ENCODE measurements at places on chromosomes 13 and 19. TPM values are rescaled to one million over a fixed set of nuclear protein-coding genes. Genes with fewer than 3 reads are reported as not detected.

- DNase-seq, result no peak
Measured at GRCh38 chr19:1516395-1516753, 3.6 kb upstream of the ADAMTSL5 start.

GRCh38 chr13:68160466-68160865 lies 930.3 kb upstream of the PCDH9 start:
- DNase-seq, result no peak

DNA sequence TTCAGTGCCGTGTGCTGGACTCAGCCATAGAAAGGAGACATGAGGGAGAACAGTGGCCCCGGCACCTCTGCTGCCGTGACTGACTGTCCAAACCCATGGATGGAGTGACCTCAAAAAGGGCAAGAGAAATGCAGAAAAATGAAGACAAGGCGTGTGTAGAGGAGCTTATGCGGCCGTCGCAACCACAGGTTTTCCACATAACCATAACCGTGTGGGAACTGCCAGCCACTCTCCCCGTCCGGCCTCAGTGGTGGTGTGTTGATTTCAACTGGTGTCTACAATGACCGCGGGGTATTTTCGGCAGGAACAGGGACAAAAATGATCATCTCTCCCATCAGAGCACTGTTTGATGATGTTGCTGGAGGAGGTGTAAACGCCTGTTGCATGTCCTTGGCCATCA lies 42.9 kb upstream of the F7 start:
- no peak for DNase-seq

GRCh38 chr13:39446865-39447264 lies 156.1 kb downstream of the LHFPL6 start:
- no peak for DNase-seq

- no peak for DNase-seq
Measured at GRCh38 chr13:113252516-113253095, 43.2 kb downstream of the CUL4A start.

GRCh38 chr19:8054169-8054568 lies 1.6 kb downstream of the CCL25 start:
- peak; percentile 57 for DNase-seq

- no peak for DNase-seq
Measured at GRCh38 chr13:80529734-80530133, 188.8 kb upstream of the SPRY2 start.

- no peak for DNase-seq
Measured at GRCh38 chr19:31166206-31166605, 183.0 kb downstream of the TSHZ3 start.

GRCh38 chr13:51495316-51495715 lies 42.5 kb upstream of the INTS6 start:
- no peak for DNase-seq

DNA sequence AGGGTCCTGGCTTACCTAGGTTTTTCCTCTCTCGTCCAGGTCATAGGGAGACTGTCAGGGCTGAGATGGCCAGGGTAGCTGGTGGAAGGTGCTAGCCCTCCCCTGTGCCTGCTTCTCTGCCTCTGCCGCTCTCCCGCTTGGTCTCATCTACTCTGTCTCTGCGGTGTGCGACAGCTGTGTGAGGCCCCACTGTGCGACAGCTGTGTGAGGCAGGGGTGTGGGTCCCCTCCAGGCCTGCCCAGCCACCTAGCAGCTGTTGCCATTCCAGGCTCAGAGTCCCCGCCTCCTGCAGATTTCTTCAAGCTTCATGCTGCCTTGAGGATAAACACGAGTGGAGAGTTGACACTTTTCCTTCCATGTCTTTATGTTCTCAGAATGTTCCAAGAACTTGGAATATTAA lies 53.0 kb downstream of the ARHGEF7 start:
- no peak for DNase-seq

GRCh38 chr19:5058521-5059212 lies 89.8 kb downstream of the KDM4B start:
- DNase-seq, result no peak

DNA sequence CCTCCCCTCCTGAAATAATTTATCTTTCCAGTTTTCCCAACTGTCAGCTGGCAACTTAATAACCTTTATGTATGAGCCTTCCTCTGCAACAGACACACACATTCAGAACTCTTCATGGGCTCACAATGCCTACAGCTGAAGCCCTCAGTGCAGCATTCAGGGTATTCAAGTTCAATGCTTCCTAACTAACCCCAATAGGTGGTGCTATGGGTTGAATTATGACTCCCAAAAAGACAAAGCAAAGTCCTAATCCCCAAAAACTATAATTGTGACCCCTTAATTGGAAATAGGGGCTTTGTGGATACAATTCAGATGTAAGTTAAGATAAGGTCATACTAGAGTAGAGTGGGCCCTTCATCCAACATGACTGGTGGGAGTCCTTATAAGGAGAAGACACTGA lies 202.2 kb downstream of the SUCLA2 start:
- DNase-seq, result no peak

DNA sequence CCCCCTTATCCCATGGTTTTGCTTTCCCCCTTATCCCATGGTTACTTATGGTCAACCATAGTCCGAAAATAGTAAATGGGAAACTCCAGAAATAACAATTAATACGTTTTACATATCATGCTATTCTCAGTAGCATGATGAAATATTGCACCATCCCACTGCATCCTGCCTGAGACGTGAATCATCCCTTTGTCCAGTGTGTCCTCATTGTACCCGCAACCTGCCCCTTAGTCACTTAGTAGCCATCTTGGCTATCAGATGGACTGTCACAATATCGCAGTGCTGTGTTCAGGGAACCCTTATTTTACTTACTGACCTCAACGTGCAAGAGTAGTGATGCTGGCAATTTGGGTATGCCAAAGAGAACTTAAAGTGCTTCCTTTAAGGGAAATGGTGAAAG lies 10.5 kb upstream of the NBEA start:
- no peak for DNase-seq

GRCh38 chr13:113666329-113666670 lies 719 bp upstream of the GRK1 start:
- no peak for DNase-seq

GRCh38 chr19:48745208-48745995 lies 1.3 kb downstream of the IZUMO1 start:
- DNase-seq, result peak; percentile 70

GRCh38 chr19:39671739-39672363 lies 16.1 kb downstream of the LGALS16 start:
- DNase-seq, result no peak

GRCh38 chr19:3192228-3192635 lies 6.5 kb downstream of the NCLN start:
- DNase-seq, result no peak

DNA sequence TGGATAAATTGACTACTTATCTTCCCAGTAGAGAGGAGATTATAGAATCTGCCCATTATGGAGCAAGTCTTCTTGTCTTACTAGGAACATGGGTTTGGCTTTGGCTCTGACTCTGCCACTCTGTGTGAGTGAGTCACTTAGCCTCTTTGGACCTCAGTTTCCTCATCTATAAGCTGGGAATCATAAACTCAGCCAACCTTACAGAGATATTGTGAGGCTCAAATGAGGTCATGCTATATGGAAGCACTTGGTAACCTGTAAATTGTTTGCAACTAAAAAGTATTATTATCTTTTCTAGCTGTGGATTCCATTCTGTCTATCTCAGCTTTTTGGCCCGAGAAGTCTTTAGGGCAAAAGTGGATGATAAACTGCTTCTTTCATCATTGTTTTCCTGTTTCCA lies 186.8 kb upstream of the TSC22D1 start:
- DNase-seq, result no peak

- no peak for DNase-seq
Measured at GRCh38 chr13:105611424-105611823, 924.0 kb downstream of the EFNB2 start.

DNA sequence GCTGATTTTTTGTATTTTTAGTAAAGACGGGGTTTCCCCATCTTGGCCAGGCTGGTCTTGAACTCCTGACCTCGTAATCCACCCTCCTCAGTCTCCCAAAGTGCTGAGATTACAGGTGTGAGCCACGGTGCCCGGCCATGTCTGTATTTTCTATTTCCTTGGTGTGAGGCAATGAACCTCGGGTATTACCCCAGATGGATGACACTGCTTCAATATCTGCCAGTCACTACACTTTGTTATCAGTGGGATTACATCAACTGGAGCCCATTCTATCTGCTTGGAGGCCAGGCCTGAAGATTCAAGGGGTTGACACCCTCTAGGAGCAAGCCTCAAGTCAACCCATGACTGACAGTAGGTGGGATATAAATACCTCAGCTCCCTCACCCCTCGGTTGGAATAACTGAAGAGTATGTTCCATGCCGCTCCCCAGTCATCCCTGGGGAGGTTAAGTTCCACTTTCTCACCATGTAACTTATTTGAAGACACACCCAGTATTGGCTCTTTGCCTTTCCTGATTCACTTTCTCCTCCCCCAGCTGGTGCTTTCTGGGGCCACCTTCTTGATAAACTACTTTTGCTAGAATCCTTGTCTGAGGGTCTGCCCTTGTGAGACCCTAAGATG lies 992 bp upstream of the ADGRE1 start:
- no peak for DNase-seq

DNA sequence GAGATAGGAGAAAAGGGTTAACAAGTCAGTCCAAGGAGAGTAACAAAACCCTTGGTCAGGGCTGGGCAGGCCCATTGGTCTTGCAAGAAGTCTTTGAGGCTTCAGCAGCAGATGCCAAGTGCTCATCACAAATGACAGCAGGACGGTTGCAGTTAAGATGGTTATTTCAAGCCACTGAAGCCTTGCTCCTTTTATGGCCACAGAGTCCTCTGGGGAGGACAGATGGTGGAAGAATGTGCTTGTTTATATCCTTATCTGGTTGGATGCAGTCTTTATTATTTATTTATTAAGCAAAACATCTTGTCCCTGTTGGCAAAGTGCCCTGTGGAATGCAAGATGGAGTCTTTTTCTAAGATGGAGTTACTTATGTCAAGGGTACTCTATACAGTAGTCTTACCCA lies 19.2 kb upstream of the ZNF331 start:
- no peak for DNase-seq

GRCh38 chr13:78569029-78569428 lies 34.3 kb downstream of the POU4F1 start:
- DNase-seq, result no peak

GRCh38 chr13:60118696-60119400 lies 44.9 kb downstream of the DIAPH3 start:
- no peak for DNase-seq

GRCh38 chr13:21898945-21899344 lies 228.1 kb downstream of the FGF9 start:
- no peak for DNase-seq

- DNase-seq, result no peak
Measured at GRCh38 chr19:31174948-31175347, 174.3 kb downstream of the TSHZ3 start.

DNA sequence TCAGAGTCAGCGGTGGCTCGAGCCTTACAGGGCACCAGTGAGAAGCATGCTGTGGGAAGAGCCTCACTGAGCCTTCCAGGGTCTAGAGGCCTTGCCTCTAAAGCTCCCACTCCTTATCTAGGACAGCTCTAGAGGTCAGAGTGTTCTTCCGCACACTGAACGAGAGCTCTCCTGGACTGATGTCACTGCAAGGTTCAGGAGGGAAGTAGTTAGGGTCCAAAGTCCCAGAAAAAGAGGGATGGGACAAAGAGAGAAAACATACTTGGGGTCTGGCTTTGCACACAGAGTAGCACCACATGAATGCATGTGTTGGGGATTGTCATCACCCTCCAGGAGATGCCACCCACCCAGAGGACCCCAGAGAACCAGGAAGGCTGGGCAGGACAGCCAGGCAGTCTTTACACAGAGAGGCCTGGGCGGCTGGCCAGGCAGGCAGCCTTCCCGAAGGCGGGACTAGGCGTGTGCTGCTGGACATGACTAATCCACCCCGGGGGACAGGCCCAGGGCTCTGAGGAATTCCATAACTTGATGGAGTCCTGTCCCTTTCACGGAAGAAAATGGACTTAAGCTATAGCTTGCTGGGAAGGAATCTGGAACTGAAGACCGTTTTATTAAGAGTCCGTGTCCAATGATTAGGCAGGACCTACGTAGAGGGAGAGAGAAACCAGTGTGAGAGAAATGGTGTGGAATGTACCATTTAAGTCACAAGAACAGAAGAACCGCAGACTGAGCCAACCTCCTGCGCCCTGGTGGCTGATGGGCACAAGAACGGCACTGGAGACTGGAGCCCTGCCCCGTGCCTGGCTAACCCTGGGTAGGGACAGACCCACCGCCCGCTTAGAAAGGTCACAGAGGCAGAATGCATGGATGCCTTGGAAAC lies 16.6 kb upstream of the EPHX3 start:
- no peak for DNase-seq

GRCh38 chr19:6610934-6611852 lies 20.2 kb upstream of the CD70 start:
- DNase-seq, result no peak

DNA sequence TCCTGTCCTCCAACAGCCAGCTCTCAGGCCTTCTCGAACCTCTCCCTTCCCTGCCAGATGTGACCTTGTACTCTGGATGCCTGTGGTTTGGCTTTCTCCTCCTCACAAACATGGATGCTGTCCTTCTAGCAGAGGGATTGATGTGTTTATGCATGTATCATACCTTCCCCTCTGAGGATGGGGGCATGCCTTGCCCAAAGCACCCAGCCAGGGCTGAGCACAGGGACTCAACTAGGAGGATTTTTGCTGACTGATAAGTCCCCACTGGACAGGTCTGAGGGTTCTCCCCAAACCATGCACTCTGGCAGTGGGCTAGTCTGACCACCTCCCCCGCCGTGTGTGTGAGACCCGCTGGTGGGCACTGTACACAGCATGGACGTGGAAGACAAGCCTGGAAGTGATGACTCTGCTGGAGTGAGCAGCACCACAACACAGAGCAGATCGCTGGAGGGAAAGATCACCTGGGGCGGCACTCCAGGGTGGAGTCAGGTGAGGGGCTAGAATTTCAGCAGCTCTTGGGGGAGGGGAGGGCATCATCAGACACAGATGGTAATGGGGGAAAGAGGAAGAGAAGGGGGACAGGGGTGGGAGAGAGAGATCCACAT lies 360.3 kb upstream of the ZNF507 start:
- no peak for DNase-seq

- no peak for DNase-seq
Measured at GRCh38 chr13:57734306-57734705, 102.8 kb downstream of the PCDH17 start.

The ZNF763 gene
- 1.3 TPM for total RNA-seq

The COX6B1 gene
- 191 TPM for total RNA-seq

The CACNA1A gene
- not detected for total RNA-seq

The GFY gene
- not detected for total RNA-seq

The MBD3L3 gene
- not detected for total RNA-seq

The ZNF225 gene
- 4.5 TPM for total RNA-seq

The ALKBH7 gene
- 29.9 TPM for total RNA-seq

The DMPK gene
- 6.4 TPM for total RNA-seq

The KLK1 gene
- not detected for total RNA-seq

The PLPP2 gene
- total RNA-seq, result 2.3 TPM

The CRB3 gene
- 23.5 TPM for total RNA-seq

The C1QTNF9 gene
- not detected for total RNA-seq

The CFD gene
- total RNA-seq, result 14.1 TPM

Measured in liver (tissue), 10 donors.